Stimulated activated CD4-positive, alpha-beta T cell treated with anti-CD3 and anti-CD28 coated beads, Interleukin-2, amount 100 ng/mL, for 24 hours (primary cell): ENCODE measurements at places on chromosomes 3 and 15.

DNA sequence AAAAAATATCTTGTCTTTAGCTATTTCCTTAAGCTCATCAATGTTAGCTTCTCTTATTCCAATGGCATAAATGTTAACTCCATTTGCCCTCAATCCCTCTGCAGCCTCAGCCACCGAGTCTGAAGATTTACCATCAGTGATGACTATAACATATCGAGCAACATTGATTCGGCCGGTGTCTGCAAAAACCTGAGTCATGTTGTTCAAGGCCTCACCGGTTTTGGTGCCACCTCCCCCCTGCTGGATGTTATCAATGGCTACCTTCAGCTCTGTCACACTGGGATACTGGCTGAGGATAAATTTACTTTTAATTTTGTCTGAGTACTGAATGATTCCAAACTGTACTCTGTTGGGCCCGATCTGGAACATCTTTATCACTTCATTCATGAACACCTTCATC is 41.0 kb upstream of the CAPN7 start:
- DNase-seq = no peak

DNA sequence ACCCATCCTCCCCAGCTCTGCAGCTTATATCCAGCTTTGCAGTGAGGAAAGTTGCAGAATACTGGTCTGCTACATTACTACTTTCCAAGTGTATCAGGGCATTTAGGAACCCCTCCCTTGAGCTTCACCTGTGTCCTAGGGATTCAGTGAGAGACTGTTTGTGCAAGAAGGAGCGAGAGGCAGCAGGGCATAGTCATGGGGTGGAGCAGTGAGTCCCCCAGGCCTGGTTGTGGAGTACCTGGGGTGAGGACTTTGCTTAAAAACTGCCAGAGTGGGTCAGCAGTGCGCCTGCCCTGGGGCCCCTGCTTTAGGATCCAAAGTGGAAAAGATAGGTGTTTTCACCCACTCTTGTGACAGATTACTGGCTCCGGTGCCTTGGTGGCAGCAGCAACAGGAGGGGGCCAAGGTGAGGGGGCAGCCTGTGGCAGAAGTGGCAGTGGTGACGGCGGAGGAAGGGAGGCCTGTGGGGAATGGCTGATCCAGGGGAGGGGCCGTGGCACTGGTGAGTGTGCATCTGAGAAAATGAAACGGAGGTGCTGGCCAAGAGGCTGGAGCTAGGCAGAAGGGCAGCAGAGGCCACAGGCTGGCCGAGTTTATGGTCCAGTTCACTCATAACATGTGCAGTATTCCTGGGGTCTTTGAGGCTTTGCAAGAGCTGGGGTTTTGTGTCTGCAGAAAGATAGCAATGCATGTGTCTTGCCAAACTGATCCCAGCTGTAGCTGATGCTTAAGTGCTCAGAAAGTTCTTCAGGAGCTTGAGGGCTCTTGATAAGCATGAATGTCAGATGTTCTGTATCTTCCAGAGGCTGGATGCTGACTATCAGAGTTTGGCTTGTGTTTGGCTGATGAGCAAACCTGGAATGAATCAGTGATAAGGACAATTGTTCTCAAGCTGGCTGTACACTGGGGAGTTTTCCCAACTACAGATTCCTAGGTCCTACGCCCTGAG is 43.4 kb downstream of the GOLGA6A start:
- DNase-seq = no peak

GRCh38 chr15:44193651-44194322 is 1.3 kb downstream of the FRMD5 start:
- no peak for DNase-seq

GRCh38 chr3:78992400-78992799 is 775.4 kb downstream of the ROBO1 start:
- no peak for DNase-seq

DNA sequence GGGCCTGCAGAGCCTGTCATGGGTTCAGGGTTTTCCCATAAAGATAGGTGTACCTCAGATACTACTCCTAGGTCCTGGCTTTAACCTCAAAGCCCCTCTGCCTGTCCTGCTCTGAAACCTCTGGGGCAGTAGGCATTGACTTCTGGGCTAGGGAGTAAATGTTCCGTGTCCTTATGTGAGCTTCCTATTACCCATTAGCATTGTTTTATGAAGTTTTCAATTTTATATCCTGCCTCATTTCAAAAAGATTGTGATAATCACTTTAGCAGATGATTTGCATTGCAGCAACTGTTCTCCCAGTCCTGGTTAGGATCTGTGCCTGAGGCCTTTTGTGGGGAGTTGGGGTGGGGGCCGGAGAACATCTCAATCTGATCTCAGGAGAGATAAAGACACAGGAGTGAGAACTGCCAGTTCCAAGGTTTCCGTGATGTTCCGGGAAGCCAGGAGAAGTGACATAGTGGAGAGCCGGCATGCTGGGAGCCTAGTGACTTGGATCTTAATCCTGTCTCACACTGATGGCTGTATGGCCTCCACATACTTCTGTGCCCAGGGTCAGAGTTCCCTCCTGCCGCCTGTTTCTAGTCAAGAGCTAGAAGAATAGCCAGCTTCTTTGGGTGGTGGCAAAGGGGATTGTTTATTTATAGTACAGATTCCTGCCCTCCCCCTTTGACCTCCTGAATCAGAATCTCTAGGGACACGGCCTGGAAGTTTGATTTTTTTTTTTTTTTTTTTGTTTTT is 10.6 kb downstream of the TPM1 start:
- no peak for DNase-seq

- no peak for DNase-seq
Measured at GRCh38 chr3:170330366-170330765, 27.1 kb upstream of the SKIL start.

GRCh38 chr15:65069779-65070546 is 2.2 kb upstream of the RASL12 start:
- DNase-seq = no peak

- DNase-seq = no peak
Measured at GRCh38 chr3:99721633-99722007, 83.2 kb downstream of the COL8A1 start.

- DNase-seq = no peak
Measured at GRCh38 chr15:58726867-58727266, 22.6 kb downstream of the ADAM10 start.

DNA sequence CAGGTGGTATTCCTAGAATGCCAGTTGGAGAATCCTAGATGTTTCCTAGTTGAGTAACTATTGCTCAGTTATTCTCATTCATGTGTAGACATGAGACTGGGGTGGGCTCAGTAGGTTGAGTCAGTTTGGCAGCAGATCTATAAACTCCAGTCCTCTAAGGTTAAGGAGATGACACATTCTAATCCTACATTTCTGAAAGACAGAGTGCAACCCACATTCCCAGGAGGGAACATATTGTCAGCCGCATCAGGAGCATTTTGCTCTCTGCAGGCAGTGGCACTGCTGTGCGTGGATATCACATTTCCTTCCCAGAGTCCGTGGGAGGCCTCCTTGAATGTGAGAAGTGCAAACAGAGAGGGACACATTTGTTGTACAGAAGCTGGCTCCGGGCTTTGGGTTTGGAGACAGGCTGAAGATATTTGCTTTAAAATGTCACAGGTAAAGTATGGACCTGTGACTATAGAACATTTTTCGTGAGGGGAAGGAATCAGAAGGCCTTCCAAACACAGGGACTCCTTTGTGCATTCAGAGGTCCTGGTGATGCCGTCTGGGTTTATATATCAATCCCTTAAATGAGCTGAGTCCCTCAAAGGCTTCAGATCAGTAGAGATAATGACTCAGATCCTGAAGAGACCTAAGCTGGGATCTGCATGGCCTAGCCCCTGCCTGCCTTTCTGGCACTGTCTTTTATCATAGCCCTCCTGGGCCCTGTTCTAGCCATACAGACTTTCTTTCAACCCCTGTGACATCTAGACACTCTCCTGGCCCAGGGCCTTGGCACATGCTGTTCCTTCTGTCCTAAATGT is 156.5 kb downstream of the CADPS start:
- DNase-seq = no peak

GRCh38 chr3:71599416-71599815 is 15.9 kb upstream of the FOXP1 start:
- DNase-seq = no peak

GRCh38 chr3:9861201-9861600 is 17.4 kb upstream of the RPUSD3 start:
- DNase-seq = no peak

- no peak for DNase-seq
Measured at GRCh38 chr3:111481551-111481950, 60.4 kb upstream of the CD96 start.

GRCh38 chr3:12165909-12166308 is 7.2 kb upstream of the TIMP4 start:
- DNase-seq = no peak

GRCh38 chr3:112811917-112812660 is 34.6 kb downstream of the CD200R1L start:
- no peak for DNase-seq

DNA sequence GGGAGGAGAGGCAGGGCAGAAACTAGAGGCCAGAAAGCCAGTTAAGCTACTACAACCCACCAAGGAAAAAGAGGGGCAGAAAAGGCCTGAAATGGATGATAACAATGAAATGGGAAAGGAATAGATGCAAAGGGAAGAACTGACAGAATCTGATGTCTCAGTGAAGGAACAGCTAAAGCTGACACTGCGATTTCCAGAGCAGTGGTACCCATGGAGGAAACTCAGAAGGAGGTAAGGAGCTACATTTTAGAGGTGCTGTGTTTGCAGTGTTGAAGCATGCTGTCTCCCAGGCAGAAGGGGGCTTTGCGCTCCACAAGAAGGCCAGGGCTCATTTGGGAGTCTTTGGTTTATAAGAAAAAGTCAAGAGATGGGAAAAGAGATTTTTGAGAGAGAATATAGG is 38.0 kb downstream of the ZBTB38 start:
- DNase-seq = no peak

DNA sequence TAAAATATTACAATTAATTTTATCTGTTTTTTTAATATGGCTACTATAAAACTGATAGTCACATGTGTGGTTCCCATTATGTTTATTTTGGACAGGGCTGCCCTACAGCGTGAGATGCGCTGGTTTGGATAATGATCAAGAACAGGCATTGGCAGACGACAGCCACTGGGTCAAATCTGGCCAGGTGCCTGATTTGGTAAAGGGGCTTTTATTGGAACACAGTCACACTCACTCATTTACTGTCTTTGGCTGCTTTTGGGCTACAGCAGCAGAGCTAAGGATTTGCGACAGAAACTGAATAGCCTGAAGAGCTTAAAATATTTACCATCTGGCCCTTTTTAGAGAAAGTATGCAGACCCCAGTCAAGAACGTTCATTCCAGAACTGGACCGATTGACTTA is 724.2 kb upstream of the CFAP20DC start:
- DNase-seq = no peak

DNA sequence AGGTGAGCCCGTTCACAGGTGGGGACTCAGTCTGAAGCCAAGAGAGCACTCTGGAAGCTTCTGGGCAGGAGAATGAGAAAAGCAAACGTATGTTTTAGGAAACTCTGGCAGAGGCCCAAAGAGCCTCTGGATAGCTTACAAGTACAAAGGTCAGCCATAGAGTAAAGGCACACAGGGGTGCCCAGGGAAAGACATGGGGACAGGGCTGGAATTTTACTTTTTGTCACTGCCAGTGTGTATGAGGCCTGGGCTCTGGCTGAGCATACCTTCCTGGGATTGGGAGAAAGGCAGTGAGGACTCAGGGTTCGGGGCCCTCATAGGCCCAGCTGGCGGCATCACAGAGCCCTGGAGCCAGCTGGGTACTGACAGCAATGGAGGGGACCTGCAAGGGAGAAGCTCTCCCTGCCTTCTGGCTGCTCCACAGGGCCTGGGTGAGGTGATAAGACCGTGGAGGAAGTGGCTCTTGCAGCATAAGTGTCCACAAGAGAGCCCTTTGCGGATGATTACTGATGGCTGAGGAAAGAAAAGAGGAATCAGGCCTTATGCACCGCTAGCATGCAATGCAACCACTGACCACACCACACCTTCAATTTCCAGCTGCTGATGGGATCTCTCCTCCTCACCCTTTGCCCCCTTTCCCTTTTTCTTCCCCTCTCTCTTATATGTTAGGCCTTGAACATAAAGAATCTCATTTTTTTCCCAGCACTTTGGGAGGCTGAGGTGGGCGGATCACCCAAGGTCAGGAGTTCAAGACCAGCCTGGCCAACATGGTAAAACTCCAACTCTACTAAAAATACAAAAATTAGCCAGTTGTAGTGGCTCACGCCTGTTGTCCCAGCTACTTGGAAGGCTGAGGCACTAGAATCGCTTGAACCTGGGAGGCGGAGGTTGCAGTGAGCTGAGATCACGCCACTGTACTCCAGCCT is 25.1 kb upstream of the BCL2L10 start:
- DNase-seq = no peak

DNA sequence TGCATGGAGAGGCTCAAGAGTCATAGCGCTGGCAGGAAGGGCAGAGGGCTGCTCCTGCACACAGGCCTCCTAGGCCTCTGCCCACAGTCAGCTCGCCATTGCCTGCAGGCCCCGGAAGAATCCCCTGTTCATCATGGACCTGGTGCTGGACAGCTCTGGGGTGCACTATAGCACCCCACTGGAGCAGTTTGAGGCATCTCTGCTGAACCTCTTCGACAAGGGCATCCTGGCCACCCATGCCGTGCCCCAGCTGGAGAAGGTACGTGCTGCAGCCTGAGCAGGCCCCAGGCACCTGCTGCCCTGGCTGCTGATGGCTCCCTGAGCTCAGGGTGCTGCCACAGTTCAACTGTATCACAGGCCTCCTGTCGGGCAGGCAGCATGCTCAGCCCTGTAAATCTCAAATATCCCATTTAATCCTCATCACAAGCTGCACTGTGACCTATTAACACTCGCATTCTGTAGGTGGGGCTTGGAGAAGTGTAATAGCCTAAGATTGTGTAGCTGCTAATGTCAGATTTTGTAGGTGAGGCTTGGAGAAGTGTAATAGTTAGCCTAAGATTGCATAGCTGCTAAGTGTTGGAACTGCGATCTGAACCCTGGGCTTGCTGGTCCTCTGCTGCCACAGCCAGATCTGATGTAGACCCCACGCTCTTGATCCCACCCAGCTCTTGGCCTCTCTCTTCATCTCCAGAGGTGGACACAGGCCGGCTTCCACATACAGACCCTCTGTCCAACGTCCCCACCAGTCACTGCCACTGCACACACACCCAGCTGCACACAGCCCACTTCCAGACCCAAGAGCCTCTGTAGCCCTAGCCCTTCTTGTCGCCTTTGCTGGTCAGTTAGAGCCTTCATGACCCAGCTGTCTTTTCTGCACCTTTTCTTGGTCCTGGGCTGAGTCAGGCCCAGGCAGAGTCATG is 31.9 kb downstream of the DNAH1 start:
- DNase-seq = no peak

DNA sequence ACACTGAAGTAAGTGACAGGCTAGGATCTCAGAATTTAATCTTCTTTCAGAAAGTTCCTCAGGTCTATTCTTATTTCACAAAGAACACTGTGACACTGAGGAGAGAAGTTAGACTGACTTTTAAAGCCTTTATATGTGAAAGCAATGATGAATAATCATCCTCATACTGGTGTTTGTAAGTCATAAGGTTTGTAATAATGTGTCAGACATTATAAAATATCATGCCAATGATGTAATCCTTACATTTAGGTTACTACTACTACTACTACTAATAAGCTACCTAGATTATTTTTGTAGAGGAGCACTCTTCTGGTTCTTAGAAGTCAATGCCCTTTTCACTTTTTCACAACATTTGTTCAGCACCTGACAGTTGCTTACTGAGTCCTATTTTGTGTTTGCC is 33.4 kb downstream of the FANCD2OS start:
- DNase-seq = no peak

GRCh38 chr3:151410891-151411559 is 26.5 kb upstream of the P2RY12 start:
- no peak for DNase-seq
